ENCODE measurements at places on chromosomes 1 and 21.
A peak's percentile ranks its signal among the peaks of the same experiment; 100 is the strongest.

- peak; percentile 14 for DNase-seq
These were observed 1.4 kb downstream of the NCAM2 start for GRCh38 chr21:20999659-21000058.

DNA sequence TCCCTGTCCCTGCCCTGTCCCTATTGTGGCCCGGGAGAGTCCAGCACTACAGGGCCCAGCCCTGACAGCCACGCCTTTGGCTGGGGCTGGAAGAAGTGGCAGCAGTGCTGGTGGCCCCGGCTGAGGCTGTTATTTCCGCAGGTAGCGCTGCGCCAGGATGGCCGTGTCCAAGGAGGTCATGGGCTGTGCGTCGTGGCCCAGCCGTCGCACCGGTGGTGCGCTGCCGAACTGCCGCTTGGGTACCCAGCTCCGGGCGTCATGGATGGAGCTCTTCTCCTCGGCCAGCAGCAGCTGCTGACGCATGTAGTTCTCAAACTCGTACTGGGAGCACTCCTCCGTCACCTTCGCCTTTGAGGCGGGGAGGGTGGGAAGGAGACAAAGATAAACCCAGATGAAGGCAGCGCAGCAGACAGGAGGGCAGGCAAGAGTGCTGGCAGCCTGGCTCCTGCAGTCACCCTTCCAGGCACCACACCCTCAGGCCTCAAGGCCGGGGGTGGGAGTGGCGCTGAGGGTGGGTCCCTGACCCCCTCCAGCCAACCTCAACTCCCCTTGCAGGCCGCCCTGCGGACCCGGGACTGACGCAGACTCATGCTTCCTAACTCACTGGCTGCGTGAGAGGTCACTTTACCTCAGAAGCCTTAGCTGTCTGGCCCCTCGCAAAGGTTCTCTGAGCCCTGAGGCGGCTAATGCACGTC is 18.3 kb upstream of the EVA1B start:
- DNase-seq: no peak

- DNase-seq: no peak
These were observed 4.5 kb upstream of the CD101 start for GRCh38 chr1:116997066-116997465.

DNA sequence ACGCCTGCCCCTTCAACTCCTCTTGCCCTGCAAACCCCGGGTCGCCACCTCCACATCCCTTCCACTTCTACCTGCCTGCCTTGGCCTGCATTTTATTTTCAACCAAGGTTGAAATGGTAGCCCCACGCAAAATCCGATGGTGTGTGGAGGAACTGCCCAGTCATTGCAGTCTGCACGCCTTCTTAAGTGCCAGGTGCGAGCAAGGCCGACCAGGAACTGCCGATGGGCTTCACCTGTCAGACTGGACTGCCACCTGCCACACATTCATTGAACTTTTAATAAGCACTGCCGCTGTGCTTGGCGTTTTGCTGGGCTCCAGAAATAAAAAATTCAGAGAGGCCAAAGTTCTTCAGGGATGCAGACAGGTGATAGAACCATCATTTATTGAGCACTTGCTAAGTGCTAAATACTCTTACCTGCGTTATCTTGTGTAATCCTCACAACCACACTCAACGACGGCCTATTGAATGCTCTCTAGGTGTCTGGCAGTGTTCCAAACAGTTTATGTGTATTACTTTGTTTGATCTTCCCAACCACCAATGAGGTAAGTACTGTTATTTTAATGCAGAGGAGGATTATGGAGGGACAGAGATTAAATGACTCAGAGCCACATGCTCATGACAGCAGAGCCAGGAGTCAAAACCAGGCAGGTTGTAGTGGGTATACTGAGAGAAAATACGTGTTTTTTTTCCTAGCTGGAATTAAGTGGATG is 36.2 kb downstream of the CACHD1 start:
- DNase-seq: peak; percentile 4

All from stimulated activated CD4-positive, alpha-beta T cell treated with anti-CD3 and anti-CD28 coated beads, Interleukin-4, amount 100 ng/mL, for 24 hours (primary cell).